Frontal cortex (tissue), 4 donors: ENCODE measurements at places on chromosomes 6 and 20. TPM values are rescaled to one million over a fixed set of nuclear protein-coding genes. Genes with fewer than 3 reads are reported as not detected.

GRCh38 chr6:99241905-99242534 lies 107.5 kb downstream of the FAXC start:
- DNase-seq, result peak; percentile 30

The CYP39A1 gene
- 2.9 TPM for total RNA-seq

- no peak for DNase-seq
Measured at GRCh38 chr6:43977404-43978111, 149.7 kb downstream of the MRPL14 start.

- DNase-seq, result no peak
Measured at GRCh38 chr6:134511984-134512683, 194.2 kb upstream of the SGK1 start.

DNA sequence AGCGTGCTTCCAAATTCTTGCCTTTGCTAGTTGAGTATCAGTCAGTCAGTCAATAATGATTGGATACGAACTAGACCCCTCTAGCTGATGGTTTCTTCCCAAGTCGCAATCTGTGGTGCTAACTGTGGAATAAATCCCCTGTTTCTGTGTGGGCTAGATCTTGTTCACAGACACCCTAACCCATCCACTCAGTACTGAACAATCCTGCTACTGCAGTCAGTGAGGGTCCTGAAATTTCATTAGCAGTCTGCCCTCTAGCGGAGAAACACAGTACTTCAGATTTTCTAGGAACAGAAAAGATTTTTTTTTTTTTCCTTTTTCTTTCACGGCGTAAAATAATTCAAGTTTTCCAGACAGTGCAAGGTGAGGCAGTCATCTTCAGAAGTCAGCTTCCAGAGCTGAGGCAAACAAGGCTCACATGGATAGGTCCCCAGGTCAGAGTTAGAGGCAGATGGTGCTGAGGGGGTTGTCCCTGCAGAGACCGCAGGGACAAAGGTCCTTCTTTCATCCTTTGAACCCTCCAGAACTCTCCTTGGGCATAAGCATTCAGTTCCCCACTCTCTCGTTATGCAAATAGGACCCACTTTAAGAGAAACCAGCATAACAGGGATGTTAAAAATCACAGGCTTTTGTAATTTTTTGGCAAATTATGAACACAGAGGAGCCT lies 119.6 kb downstream of the SCML4 start:
- peak; percentile 34 for DNase-seq

The UNC93A gene
- not detected for total RNA-seq

The HLA-DOB gene
- total RNA-seq, result not detected

GRCh38 chr6:97040355-97040860 lies 115.9 kb downstream of the KLHL32 start:
- DNase-seq, result no peak

GRCh38 chr20:40797425-40797824 lies 108.4 kb upstream of the MAFB start:
- no peak for DNase-seq

DNA sequence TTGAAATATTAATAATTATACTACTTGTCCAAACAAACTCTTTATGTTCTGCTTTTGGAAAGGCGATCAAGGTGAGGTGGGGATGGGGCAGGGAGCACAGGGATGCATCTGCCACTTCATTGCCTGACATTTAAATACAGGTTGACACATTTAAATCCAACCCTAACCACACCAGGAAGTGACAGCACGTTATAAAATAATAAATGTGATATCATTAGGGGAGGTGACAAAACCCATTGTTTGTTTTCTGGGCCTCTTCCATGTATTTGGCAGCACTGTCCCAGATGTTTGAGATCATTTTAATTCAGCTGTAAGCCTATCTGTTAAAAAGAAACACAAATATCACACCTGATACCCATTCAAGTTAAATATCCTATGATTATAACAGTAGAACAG lies 342.4 kb upstream of the ARID1B start:
- DNase-seq, result no peak

DNA sequence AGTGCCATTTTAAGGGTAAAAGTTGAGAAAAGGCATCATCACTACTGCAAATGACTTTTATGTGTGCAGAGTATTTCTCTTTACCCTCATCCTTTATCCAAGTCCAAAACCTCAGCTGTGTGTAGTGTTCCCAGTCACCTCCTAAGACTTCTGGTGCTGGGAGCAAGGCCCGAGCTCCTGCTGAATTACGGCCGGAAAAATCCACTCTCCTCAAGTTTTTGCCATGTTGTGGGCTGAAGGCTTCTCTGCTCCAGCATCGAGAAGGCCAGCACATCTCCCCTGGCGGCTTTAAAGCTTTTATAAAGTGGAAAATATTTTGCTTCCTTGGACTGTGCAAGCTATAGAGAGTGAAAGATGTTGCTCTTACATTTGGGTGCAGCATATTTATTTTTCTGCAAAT lies 153.2 kb upstream of the THBS2 start:
- no peak for DNase-seq

The PRL gene
- total RNA-seq, result not detected

The UQCC2 gene
- total RNA-seq, result 19.6 TPM
